ENCODE measurements at places on chromosomes 6 and 20. TPM values are rescaled to one million over a fixed set of nuclear protein-coding genes. Genes with fewer than 3 reads are reported as not detected.
A peak's percentile ranks its signal among the peaks of the same experiment; 100 is the strongest.

DNA sequence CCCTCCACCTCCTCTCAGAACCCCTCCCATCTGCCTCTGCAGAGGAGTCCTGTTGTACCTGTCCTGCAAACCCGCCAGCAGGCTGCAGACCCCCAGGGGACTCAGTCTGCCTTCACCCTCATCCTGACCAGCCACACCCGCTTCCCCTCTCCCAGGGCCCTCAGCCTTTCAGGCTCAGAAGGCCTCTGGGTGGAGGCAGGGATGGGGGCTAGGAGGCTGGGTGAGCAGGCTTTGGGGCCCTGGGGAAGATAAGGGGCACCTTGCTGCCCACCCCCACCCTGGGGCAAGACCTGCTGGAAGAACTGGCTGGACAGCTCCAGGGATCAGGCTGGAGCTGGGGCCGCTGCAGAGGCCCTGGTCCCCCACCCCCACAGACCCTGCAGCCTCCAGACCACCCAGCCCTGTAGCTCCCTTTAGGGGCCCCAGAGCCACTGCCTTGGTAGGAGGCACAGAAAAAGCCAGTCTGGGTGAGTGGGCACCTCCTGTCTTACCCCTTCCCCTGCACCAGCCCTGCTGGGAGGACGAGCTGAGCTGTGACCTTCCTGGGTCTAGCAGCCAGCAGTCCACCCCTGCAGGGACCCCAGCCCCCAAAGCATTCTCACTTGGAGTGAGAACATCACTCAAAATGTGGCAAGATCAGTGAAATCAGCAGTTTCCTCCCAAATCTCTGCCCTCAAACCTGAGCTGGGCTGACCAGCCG is 5.2 kb downstream of the TEAD3 start:
- DNase-seq: no peak

DNA sequence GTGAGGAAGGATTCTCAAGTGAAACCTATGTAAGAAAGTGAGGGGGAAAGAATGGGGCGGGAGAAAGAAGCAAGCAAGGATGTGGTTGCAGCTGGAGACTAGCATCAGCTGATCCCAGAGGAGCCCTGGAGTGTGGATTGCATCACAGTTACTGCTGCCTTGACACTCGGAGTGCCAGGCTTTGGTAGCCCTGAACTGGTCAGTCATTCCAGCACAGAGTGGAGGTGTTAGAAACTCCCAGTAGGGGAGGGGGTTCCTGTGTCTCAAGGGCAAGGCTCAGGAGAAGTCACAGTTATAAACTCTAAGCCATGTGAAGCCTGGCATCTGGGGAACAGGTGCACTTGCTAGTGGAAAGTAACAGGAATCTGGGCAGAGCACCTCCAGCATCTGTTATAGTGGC is 23.5 kb downstream of the SNAP25 start:
- DNase-seq: no peak

DNA sequence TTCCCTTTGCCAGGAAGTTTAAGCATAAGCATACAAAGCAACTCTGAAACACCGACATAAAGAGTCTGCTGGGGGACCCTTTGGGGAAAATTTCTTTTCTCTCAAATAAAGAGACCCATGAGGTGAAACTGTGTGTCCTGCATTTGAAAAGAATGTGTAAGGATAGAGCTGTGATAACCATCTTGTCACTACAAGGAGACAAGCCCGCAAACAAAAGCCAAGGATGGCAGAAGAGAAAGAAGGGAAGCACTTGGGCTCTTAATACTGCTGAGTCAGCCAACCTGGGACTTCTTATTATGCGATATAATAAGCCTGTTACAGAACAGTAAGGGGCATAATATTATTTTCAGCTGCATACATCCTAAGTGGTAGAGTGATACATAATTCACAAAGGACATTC is 52.5 kb downstream of the NUDT3 start:
- no peak for DNase-seq

- no peak for DNase-seq
Observed at GRCh38 chr6:117264692-117265409, 507 bp upstream of the VGLL2 start.

- DNase-seq: no peak
Observed at GRCh38 chr20:63625771-63626423, 1.0 kb downstream of the GMEB2 start.

- no peak for DNase-seq
Observed at GRCh38 chr6:53041356-53041755, 23.8 kb upstream of the FBXO9 start.

- no peak for DNase-seq
Observed at GRCh38 chr6:46789434-46790354, 3.5 kb upstream of the MEP1A start.

GRCh38 chr6:81933608-81934051 is 181.1 kb upstream of the TENT5A start:
- no peak for DNase-seq

GRCh38 chr6:98648211-98648914 is 186.0 kb upstream of the POU3F2 start:
- no peak for DNase-seq

DNA sequence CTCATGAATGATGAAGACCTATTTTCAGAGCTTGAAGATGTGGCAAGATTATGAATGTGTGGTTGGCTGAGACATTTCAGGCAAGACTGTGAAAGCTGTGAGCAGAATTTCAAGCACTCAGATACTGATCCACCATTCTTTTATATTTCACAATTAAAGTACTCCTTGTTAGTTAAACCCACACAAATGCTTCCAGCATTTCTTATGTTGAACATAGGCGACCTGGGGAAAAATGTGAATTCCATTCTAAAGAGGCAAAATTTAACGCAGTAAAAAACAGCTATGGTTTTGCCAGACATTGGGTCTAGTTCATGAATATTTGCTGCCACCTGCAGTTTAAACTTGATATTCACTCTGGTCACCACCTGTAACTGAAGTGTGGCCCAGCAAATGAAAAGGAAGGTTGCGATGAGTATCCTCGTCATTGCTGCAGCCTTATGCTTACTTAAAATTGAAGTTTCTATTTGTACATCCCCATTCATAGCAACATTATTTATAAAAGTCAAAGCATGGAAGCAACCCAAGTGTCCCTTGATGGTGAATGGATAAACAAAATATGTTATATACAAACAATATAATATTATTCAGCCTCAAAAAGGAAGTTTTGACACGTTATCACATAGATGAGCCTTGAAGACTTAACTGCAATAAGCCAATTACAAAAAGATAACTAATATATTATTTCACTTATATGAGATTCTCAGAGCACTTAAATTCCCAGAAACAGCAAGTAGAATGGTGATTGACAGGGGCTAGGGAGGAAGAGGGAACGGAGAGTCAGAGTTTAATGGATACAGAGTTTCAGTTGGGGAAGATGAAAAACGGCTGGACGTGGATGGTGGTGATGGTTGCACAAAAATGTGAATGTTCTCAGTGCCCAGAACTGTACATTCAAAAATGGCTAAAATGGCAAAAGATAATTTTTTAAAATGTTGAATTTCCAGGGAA is 32.4 kb upstream of the FAM184A start:
- DNase-seq: no peak

GRCh38 chr20:40368876-40369275 is 320.2 kb downstream of the MAFB start:
- DNase-seq: no peak

GRCh38 chr6:72564231-72564630 is 57.6 kb upstream of the KCNQ5 start:
- no peak for DNase-seq

- DNase-seq: no peak
Observed at GRCh38 chr6:150008588-150008987, 16.7 kb downstream of the RAET1L start.

DNA sequence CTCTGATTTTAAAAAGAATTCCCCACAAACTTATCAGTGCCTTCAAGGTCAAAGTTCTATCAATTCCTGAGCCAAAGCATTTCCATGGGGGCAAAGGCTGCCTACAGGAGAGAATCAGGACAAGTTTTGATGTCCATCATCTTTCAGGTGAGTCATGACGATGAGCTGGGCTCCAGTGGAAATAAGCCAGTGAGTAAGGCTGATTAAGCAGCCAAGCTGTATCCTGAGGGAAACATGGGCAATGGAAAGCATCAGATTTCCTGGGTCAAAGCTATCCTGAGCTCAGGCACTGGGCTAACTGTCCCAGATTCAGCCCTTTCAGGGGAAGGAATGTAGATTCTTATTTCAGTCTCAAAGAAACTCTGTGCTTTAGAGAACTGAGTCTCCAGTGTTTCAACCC is 377.4 kb downstream of the CD109 start:
- no peak for DNase-seq

GRCh38 chr6:64220801-64221200 is 585.2 kb downstream of the PHF3 start:
- no peak for DNase-seq

- no peak for DNase-seq
Observed at GRCh38 chr6:90350689-90351554, 54.3 kb upstream of the BACH2 start.

GRCh38 chr20:14288341-14289330 is 48.8 kb downstream of the FLRT3 start:
- DNase-seq: no peak

- no peak for DNase-seq
Observed at GRCh38 chr6:163147994-163148393, 266.5 kb upstream of the QKI start.

GRCh38 chr6:63709148-63709547 is 73.5 kb downstream of the PHF3 start:
- DNase-seq: no peak

- no peak for DNase-seq
Observed at GRCh38 chr6:151388997-151389617, 2.3 kb downstream of the ZBTB2 start.

- no peak for DNase-seq
Observed at GRCh38 chr20:61556111-61556510, 304.1 kb downstream of the CDH4 start.

- peak; percentile 8 for DNase-seq
Observed at GRCh38 chr6:43720999-43721398, 33.4 kb upstream of the MRPS18A start.

DNA sequence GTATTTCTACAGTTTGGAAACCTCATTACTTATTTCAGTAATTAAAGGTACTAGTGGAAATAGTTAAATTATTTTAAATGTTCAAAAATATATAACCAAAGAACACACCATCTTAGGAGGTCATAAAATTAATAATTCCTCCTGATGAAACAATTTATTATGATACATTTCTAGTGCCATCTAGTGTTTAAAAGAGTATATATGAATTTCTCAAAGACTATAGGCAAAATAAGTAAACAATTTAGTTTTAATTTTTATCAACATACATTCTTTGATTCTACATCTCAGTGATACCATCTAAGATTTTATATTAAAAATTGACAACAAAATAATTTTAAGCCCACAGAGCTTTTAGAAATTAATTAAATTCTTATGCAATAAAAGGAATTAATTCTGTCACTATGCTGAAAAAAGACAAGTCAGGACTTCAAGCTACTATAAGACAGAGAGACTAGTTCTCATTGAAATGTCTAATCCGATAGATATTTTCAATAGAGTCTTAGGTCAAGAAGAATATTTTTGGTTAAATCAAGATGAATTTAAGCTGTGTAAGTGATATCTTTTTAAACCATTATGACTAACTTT is 107.8 kb upstream of the RNF217 start:
- no peak for DNase-seq

DNA sequence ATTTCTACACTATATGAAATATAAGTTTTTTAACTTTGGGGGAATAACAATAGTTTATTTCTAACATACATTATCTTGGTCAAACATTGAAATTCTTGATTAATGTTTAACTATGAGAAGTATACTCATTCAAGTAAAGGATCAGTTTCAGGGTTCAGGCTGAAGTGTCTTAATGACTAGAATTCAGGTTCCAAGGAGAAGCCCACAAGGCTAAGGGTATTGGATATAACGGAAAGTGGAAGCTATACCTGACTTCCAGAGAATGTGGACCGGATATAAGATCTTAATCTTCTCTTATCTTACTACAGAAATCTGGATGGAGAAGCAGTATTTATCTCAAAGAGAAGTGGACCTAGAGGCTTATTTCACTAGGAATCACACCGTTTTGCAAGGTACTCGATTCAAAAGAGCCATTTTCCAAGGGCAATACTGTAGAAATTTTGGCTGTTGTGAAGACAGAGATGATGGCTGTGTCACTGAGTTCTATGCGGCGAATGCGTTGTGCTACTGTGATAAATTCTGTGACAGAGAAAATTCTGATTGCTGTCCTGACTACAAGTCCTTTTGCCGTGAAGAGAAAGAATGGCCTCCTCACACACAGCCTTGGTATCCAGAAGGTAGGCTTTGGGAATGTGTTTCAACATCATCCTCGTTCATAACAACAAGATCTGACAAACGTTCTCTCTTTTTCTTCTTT is at the start of gene TINAG:
Gene TINAG (plus strand): TSS at position 153 of the 697 bp plus-strand sequence. CDS start 110 bp downstream, at position 263.
- DNase-seq: no peak

DNA sequence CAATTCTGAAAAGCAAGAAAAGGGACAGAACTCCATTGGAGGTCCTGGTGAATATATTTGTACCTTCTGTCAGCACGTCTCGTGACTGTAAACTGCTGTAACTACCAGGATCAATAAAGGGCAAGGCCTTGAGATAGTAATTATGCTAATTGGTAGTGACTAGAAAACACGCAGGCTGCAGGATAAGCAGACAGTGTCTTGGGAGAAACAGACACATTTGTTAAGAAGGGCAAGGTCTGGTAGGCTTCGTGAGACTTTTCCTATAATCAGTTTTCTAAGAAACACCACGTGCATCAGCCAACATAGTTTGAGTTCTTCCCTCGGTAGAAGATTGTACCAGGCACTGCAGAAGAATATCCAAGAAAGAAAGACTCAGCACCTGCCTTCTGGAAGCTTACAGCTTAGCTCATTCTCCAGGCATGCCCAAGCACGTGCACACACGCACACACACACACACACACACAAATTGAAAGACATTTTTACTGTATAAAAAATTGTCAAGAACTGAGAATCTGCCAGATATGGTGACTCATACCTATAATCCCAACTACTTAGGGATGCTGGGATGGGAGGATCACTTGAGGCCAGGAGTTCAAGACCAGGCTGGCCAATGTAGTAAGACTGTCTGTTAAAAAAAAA is 167.0 kb upstream of the SASH1 start:
- DNase-seq: no peak

- no peak for DNase-seq
Observed at GRCh38 chr6:152984513-152984872, 1.7 kb upstream of the FBXO5 start.

- DNase-seq: no peak
Observed at GRCh38 chr6:135525594-135525993, 28.1 kb upstream of the AHI1 start.

GRCh38 chr6:78231002-78231401 is 578.2 kb downstream of the MEI4 start:
- DNase-seq: no peak

GRCh38 chr6:71724456-71725125 is 161.8 kb upstream of the RIMS1 start:
- DNase-seq: no peak

The KHDC1L gene
- not detected for total RNA-seq

The SLC22A2 gene
- total RNA-seq: 0.27 TPM

The ANKEF1 gene
- 0.41 TPM for total RNA-seq

The CST3 gene
- 1,132 TPM for total RNA-seq

The AURKA gene
- total RNA-seq: 1.2 TPM

The PCSK2 gene
- 4.7 TPM for total RNA-seq

The C20orf144 gene
- total RNA-seq: not detected

The OR2H1 gene
- total RNA-seq: not detected

The GHRH gene
- not detected for total RNA-seq
